ENCODE measurements at places on chromosomes 1 and 21.

- DNase-seq: peak; percentile 77
Observed at GRCh38 chr1:178172939-178173338, 79.0 kb downstream of the RASAL2 start.

DNA sequence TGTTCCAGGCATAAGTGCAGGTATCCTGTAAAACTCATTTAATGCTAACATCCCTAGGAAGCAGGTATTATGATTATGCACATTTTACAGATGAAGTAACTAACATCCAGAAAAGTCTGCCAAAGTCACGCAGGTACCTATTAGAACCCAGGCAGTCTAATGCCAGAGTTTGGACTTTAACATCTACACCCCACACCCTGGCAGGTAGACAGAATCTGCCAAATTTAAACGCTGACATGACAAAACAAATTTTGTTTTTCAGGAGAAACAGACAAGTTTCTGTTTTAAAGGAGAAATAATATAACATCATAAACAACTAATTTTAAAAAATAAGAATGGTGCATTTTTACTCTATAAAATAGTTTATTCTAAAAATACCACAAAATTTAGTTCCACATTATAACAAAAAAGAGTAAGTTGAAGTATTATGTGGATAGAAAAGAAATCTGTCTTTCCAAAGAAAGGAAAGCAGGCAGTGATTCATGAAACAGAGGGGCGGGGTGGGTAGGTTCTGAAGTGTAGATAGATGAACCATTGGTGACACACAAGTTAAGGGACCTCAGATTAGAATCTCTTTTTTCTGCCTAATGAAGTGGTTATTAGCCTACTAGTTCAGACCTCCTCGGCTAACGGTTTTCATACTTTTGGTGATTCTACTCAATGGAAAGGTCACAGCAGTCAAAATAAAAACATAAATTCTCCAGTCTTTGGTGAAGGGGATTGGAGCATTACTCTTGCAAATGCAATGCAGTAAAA, 1.7 kb downstream of the ASPM start:
- DNase-seq: peak; percentile 51

DNA sequence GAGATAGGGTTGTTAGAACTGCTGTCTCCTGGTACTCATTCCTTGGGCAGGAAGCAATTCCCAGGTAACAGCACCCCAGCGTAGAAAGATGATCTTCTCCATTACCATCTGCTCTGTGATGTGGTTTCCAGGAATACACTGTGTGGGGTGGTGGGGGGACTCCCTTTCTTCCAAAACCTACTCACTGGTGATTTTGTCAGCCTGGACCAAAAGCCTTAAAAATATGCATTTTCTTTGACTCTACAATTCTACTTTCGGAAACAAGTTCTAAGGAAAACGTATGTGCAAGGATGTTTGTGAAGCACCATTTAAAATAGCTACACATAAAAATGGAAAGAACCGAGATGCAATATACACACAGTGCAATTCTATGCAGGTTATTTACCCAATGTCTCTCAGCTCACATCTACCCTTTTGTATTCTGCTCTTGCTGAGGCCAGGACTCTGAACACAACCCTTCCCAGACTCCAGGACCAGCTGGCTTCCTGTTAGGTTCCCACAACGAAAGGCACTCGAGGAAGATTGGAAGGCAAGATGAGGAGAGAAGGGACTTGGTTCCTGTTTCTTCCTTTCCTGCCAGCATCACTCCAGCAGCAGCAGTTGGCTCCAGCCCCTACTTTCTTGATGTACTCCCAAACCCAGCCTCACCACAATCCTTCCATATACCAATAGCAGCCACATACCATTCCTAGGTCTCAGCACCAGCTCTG, 33.0 kb upstream of the GJB5 start:
- no peak for DNase-seq

GRCh38 chr1:33867684-33868083, 3.8 kb downstream of the HMGB4 start:
- DNase-seq: no peak

DNA sequence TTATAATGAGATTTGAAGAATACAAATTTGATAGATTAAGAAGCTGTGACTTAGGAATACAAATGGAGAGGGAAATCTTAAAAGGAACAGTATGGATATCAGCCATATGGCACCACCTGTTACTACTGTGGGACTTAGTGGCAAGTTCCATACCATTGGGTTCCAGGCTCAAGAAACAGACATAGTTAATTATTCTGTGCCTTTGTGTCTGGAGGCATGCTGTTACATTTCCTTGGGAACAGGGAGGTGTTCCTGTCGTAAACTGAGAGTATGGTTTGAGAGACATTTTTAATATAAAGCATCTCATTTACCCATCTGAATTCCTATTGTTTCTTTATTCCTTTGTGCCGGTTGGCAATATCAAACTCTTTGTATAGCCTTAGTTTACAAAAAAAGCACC, 15.2 kb downstream of the PLA2G4A start:
- DNase-seq: no peak

- DNase-seq: no peak
Observed at GRCh38 chr1:10059342-10059718, 26.6 kb downstream of the UBE4B start.

- DNase-seq: no peak
Observed at GRCh38 chr1:116983112-116983511, 18.4 kb upstream of the CD101 start.

- DNase-seq: peak; percentile 3
Observed at GRCh38 chr1:81513796-81514354, 286.9 kb upstream of the ADGRL2 start.

GRCh38 chr1:49171941-49172593, 395.4 kb upstream of the BEND5 start:
- peak; percentile 20 for DNase-seq

DNA sequence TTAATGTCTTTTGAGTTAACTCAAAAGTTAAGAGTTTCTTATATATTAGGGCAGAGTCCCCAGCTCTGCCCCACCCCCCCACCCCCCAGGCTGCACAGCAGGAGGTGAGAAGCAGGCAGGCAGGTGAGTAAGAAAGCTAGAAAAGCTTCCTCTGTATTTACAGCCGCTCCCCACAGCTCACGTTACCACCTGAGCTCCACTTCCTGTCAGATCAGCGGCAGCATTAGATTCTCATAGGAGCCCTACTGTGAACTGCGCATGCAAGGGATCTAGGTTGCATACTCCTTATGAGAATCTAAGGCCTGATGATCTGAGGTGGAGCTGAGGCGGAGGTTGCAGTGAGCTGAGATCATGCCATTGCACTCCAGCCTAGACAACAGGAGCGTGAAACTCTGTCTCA, 81.9 kb downstream of the SIM2 start:
- DNase-seq: no peak

GRCh38 chr1:6245869-6246496, 2.0 kb downstream of the HES3 start:
- no peak for DNase-seq

- DNase-seq: peak; percentile 52
Observed at GRCh38 chr1:93822730-93823425, 56.1 kb downstream of the DNTTIP2 start.

GRCh38 chr1:24236789-24237371, 49.8 kb upstream of the IFNLR1 start:
- peak; percentile 54 for DNase-seq

DNA sequence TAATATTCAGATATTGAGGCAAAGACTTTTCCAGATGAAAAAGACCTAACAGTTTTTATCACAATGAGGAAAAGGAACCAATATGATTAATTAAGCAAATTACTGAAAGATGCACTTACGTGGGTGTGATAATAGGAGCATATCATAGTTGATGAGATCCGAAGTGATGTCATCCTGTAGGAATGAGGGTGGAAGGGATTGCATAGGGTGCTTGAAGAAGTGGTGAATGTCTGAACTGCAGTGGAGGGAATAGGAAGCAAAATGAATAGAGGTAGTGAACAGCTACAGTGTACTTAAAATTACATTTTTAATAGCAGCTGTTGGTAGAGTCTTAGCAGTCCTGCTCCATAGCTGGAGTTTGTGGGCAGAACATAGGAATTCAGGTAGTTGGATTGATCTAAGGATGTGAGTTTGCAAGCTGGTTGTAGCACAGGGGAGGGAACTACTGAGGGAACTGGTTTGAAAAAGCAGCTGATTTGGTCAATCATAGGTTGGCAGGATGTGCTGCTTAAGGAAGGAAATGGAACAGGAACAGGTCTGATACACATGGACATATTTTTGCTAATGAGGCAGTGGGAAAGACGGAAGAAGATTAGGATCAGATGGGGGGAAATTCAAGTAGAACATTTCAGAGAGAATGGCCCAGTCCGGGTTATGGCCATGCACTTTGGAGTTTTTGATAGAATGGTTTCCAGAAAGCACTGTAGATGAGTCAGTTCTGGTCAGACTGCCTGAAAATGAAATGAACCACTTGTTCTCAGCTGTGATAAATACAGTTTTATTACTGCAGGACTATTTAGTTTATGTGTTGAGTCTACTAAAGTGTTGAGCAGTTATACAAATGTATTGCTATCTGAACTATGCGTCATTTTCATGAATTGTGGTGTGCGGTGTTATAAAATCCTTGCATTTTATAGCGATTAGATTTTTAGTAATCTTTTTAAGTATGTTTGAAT, 155.8 kb downstream of the RYR2 start:
- DNase-seq: no peak

- DNase-seq: no peak
Observed at GRCh38 chr1:152013664-152014237, 20.1 kb upstream of the S100A10 start.

- no peak for DNase-seq
Observed at GRCh38 chr1:80155371-80155770, 1148.8 kb upstream of the ADGRL4 start.

GRCh38 chr21:44623575-44623974, 3.3 kb upstream of the KRTAP10-9 start:
- no peak for DNase-seq

- peak; percentile 91 for DNase-seq
Observed at GRCh38 chr1:59393211-59394180, 96.6 kb downstream of the FGGY start.

- peak; percentile 21 for DNase-seq
Observed at GRCh38 chr1:224617410-224618355, 1.6 kb downstream of the CNIH3 start.

DNA sequence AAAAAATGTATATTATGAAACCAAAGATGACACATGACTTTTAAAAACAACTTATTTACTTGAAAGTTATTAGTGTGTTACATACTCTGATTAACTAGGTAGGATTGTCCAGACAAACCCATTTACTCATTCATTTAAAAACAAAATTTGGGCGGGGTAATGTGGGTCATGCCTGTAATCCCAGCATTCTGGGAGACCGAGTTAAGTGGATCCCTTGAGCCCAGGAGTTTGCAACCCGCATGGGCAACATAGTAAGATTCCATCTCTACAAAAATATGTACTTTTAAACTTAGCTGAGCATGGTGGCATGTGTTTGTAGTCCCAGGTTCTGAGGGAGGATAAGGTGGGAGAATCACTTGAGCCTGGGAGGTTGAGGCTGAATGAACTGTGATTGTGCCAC, 1414.7 kb downstream of the PLA2G4A start:
- DNase-seq: no peak

GRCh38 chr1:109208394-109208793, 5.3 kb upstream of the SARS1 start:
- no peak for DNase-seq

- no peak for DNase-seq
Observed at GRCh38 chr1:44832056-44832705, 10.9 kb downstream of the PTCH2 start.

DNA sequence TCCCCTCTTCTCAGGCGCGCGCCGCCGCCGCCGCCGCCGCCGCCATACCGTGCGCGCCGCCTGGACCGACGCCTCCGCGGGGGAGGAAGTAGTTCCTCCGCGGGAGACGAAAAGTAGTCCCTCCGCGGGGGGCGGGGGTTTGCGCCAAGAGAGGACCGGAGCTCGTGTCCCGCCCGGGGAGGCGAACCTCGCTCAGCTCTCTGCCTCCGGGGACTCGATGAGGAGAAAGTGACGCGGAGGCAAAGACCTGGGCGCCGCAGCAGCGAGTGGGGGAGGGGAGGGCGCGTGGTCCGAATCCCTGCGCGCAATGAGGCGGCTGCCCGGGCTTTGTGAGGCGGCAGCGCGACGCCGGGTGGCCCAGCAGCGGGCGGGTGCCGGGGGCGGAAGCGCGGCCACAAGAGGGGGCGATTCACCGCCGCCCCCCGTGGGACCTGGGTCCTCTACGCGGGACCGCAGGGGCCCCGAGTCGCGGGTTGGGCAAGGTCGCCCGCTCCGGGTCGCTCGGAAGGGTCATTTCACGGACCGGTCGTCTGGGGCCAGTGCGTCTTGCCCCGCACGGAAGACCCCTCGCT, at the start of gene BRWD1:
Gene BRWD1, minus strand, starts transcription at position 62 of the 572 bp plus-strand sequence. CDS start 141 bp downstream, outside the sequence.
- peak; percentile 93 for DNase-seq

DNA sequence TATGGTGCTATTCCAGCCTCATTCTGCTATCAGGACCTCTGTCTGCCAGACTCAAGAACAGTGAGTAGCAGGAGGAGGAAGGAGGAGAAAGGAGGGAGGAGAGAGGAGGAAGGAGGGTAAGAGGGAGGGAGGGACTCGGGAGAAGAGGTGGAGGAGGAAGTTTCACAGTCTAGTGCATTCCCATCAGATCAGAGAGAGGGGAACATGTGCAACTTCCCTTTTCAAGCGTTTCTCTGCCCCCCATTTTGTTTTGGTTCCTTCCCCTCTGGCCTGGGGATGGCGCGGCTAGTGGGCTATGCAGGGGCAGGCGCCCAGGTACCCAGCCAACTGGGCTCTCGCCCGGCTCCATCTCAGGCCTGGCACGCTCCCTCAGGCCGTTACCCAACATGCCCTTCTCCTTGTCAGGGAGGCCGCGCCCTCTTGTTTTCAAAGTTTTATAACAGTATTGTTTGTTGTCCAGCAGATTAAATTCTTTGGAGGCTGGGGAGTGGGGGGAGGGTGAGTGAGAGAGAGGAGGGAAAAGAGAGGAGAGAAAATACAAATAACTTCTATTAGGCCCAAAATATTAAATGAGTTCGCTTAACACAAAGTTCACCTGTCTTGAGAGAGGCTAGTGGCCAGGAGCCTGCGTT, 56.0 kb downstream of the CD46 start:
- DNase-seq: no peak

DNA sequence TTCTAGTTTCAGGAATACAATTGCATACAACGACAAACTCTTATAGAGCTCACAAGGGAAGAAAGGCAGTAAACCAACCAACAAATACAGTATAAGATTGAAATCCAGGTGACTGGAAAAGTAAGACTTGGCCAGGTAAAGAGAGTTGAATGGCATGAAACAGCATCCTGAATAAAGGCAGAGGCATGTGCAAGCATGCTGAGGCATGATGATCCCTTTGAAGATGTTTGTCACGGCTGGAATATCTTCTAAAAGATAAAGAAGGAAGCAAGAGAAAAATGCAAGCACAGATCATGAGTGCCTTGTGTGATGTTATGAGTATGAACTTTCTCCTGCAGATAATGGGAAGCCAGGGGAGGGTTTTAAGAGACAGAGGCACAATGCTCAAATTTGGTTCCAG, 83.3 kb upstream of the SPATA6 start:
- DNase-seq: no peak

DNA sequence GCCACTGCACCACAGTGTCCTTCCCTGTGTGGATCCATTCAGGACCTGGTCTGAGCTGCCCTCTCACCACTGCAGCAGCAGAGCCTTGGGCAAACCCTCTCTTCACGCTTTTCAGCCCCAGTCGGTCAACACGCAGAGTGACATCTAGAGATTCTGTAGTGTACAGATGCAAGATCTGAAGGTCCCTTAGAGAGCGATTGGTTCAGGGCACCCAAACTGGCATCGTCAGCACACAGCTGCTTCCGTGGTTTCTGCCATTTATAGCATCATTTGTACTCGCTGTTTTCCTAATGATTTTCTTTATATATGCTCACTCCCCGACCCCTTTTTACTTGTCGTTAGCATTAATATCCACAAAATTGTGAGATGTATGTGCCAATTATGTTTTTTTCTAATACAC, 1.5 kb upstream of the ASCL5 start:
- DNase-seq: no peak

Data from fibroblast of skin of right biceps (primary cell).